ENCODE measurements at places on chromosomes 1 and 21. TPM values are rescaled to one million over a fixed set of nuclear protein-coding genes. Genes with fewer than 3 reads are reported as not detected.

Gene UBASH3A
- 89.5 TPM for total RNA-seq

Gene TMEM200B
- not detected for total RNA-seq

Gene MROH9
- total RNA-seq = not detected

Gene RIPPLY3
- 0.14 TPM for total RNA-seq

Gene SPSB1
- total RNA-seq = 8.2 TPM

Gene SLC2A5
- total RNA-seq = not detected
